Body of pancreas (tissue), 4 donors: ENCODE measurements at places on chromosomes 7 and 10. TPM values are rescaled to one million over a fixed set of nuclear protein-coding genes. Genes with fewer than 3 reads are reported as not detected.

FAM25C gene
- total RNA-seq, result not detected

PDZD7 gene
- 0.52 TPM for total RNA-seq

ITGA8 gene
- total RNA-seq, result 0.66 TPM

ARHGAP22 gene
- total RNA-seq, result 1.6 TPM

AOAH gene
- 6.2 TPM for total RNA-seq

FKBP6 gene
- total RNA-seq, result not detected

TBC1D12 gene
- total RNA-seq, result 11.9 TPM

DNA sequence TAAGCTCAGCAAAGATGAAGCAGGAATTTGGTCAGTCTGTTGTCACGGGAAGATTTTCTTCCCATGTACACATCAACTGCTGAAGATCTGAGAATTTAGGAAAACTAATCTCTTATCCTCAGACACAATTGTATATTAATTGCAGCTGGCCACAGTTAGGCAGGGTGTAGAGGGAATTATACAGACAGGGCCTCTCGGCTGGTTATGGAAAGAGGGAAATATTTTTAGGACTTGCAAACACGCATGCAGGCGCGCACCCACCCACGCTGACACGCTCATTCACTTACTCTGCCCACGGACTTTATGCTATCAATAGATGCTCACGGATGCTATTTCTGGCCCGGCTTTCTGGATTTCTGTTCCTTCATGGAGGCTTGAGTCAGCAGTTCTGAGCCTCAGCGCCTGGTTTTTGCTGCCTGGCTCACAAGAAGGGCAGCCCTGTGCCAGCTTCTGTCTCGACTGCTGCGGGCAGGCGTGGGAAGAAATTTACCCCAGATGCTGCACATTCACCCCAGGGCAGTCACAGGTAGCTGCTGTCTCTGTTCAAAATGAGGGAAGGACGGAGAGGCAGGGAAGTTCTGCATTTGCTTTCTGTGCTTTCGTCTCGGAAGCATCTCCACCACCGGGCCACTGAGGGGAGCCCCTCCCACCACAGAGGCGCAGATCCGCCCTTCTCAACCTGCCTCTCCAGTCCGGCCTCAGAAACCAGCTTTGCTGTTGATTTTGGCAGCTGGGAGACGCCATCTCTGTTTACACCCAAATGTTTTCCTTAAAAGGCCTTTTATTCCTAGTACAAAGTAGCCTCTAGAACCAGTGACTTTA, 116.3 kb upstream of the BTBD16 start:
- no peak for DNase-seq

DNA sequence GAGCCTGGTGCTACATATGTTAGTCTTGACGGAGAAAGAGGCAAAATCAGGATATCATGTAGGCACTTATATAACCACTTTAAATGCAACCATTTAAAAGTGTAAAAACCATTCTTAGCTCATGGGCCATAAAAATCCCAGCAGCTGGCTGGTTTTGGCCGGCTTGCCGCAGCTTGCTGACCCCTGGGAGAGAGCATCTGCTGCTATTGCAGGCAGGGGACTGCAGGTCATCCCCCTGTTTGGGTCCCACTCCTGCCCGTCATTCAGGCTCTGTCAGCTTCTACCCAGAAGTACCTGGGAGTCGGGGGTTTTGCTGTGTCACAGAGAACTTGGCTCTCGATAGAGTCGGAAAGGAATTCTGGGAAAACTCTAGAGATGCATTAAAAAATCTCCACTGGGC, 187.4 kb downstream of the CUX1 start:
- no peak for DNase-seq

GRCh38 chr10:131093795-131094366, 217.6 kb downstream of the TCERG1L start:
- DNase-seq, result no peak

GRCh38 chr10:60502621-60503020, 112.9 kb upstream of the ANK3 start:
- no peak for DNase-seq

- no peak for DNase-seq
Observed at GRCh38 chr7:140273417-140273816, 96.6 kb upstream of the KDM7A start.

DNA sequence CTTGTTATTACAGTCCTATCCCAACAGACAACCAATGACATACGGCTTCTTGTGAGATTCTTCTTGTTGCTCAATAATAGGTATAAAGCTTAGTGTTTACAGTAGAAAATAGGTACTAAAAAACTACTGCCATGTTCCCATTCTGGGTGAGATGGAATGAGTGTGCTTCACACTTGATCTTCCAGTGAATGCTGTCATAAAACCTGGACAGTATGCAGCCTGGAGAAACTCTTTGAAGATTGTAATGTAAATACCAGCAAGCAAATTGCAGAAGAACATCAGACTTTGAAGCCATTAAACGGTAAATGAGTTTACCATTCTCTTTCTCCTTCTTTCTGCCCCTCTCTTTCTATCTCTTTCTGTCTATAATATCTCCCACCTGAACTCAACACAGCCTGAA, 663.7 kb upstream of the COBL start:
- no peak for DNase-seq

DNA sequence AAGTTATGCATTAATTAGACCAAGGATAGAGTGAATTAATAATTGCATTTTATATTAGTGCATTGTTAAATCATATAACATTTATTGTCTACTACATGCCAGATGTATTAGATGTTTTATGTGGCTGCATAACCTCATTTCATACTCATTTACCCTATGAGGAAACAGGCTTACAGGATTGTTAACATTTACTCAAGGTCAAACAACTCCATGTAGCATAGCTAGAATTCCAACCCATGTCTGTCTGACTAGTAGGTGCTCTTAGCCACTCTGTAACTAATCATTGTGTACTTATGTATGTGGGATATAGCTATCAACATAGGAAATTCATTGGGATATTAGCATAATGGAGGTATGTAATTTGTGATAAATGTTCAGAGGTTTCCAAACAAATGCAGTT, 46.3 kb downstream of the PHYHIPL start:
- DNase-seq, result no peak

DNA sequence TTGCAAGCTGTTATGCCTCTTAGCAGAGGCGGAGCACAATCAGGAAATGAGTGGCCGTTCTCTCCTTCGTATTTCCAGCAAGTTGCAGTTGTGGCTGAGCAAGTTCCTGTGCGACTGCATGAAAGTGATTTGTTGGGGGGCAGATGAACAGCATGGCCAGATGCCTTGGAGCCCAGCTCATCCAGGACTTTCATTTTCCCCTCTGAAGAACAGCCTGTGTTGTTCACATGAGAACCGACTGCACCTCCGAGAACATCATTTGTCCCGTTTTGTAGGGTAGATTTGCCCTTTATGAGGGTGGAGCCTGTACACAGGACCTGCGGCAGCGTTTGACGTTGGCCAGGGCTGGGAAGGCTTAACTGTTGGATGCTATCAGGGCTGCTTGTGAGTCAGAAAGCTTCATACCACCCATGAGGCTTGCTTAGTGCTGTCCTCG, 4.4 kb downstream of the BAG3 start:
- DNase-seq, result no peak

DNA sequence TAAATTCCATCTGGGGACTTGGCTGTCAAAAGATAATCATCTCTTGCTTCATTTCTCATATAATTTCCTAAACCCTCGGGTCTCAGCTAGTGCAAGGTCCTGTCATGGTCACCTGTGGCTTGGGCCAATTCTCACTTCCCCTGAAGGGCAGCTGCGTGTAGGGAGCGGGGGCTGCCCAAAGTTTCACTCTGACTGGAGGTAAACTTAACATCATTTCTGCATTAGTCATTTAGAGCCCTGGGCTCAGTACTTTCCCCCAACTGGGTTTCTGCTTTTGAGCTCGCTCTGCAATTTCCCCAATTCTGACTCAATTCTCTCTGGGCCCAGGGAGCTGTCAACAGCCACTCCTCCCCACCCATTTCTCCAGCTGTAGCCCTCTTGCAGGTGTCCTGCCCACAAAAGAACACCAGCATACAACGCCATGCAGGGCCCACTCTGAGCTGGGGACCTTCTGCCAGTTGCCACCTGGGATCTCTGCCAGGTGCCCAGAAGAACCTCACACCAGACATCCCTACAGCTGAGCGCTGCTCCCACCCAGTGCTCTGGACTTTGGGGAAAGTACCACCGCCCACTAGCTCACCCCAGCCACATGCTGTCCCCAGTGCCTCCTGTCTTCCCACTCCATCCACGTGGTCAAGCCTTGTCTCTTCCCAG, 37.9 kb downstream of the VOPP1 start:
- no peak for DNase-seq

DNA sequence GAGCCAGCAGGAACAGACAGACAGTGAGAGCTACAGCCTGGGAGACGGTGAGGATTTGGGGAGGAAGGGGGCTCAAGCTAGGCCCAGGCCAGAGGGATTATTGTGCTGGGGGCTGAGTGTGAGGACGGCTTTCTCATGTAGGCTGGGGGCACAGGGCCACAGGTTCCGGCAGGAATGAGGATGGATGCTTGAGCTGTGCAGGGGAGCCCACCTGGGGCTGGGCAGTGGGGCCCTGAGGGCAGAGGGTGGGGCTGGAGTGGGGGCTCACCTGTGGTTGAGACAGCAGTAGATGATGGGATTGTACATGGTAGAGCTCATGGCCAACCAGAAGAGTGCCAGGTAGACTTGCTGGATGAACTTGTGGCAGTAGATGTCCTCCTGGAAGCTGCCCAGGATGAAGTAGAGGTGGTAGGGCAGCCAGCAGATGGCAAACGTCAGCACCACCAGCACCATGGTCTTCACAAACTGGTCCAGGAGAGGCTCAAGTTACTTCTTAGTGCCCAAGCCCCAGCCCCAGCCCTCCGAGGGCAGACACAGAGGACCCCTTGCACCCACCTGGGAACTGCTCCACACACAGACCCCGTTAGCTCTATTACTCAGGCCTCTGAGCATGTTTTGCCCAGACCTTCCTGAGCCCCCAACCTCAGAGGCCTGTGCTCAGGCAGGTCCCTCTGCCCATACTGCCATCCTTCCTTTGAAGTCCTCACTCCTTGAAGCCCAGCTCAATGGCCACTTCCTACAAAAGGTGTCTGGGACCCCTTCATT, 9.7 kb downstream of the TACR2 start:
- DNase-seq, result no peak

GRCh38 chr7:146090023-146090645, 26.5 kb upstream of the CNTNAP2 start:
- DNase-seq, result no peak

DNA sequence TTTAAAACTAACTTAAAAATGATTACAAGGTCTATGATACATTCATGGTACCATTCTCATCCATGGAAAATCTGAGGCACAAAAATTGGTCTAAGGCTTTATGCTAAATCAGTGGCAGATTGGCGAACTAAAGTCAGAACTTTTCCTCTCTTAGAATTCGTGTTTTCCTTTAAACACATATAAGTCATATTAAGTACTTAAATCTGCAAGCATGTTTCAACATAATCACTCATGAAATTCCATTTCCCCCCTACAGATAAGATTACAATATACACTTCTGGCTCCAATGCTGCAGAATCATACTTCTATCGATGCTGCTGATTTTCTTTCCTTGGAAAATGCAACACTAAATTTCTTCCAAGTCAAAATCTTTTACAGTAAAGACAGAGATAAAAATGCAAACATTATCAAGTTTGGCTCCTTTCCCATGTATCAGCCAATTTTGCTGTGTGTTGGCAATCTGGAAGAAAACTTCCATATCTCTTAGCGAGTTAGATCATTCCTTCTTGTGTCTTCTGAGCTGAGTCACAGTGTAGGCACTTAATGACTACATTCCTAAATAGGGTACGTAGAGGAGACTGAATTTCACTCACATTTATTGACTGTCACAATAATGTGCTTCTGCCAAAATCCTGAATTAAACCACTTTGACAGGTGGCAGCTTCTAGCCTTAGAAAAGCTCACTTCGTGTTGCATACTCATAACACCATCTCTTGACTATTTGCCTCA, 76.4 kb upstream of the LRRC17 start:
- no peak for DNase-seq

DNA sequence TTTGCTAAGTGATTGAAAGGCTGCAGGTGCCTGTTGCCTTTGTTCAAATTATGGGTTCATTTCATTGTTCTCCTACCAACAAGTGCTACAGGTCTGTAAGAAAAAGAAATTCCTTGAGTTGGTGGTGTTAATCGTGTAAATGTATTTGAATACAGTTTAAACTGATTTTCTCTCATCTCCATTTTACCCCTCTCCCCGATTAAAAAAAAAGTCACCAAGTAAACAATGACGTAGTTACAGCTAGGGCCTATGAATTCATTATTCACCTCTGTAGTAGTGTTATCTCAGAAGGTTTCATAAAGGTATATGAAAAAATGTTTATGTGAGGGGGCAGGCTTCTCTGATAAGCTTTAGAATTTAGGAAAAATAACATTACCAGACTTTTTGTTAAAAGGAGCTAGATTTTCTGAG, 1.1 kb downstream of the REEP3 start:
- no peak for DNase-seq

DNA sequence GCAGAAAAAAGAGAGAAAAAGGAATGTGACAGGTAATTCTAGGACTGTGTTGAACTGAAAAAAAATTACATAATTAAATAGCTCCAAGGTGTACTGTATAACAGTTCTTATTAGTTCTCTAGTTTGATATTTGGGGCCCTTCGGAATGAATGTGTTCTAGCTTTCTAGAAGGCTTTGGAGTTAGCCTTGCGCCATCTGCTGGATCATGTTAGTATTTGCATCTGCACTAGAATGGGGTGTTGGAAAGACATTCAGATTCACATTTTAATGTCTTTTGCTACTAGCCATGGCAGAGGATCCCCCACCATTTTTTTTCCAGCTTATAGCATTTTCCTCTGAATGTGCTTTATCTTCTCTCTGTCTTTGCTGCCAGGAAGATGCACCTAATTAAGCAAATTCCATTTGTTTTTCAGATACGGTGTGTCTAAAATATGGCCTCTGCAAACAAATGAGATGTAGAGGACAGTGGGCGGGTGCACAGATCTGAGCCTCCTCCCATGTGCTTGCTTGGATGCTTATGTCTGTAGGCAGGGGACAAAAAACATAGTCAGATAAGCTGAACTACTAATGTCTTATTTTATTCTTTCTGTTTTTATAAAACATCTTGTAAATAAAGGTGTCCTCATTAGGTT, 238.5 kb downstream of the PHF14 start:
- DNase-seq, result peak; percentile 62

DNA sequence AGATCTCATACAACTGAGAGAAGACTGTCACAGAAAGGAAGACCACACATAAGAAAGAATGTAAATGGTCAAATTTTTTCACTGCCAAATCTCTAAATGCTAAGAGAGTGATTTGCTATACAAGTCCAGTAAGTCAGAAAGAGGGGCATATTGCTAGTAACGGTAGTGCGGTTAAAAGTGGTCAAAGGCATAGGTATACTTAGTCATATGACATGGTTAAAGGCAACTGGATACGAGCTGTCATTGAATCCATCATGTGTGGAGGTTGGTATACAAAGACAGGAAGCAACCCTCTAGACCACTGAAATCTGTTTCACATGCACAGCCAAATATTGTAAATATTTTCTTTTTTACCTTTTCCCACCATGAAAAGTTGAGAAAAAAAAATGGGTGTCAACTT, 4.8 kb downstream of the INHBA start:
- DNase-seq, result no peak

- peak; percentile 20 for DNase-seq
Observed at GRCh38 chr7:124764847-124765400, 668 bp downstream of the GPR37 start.
